ENCODE measurements at places on chromosomes 3 and 15.

DNA sequence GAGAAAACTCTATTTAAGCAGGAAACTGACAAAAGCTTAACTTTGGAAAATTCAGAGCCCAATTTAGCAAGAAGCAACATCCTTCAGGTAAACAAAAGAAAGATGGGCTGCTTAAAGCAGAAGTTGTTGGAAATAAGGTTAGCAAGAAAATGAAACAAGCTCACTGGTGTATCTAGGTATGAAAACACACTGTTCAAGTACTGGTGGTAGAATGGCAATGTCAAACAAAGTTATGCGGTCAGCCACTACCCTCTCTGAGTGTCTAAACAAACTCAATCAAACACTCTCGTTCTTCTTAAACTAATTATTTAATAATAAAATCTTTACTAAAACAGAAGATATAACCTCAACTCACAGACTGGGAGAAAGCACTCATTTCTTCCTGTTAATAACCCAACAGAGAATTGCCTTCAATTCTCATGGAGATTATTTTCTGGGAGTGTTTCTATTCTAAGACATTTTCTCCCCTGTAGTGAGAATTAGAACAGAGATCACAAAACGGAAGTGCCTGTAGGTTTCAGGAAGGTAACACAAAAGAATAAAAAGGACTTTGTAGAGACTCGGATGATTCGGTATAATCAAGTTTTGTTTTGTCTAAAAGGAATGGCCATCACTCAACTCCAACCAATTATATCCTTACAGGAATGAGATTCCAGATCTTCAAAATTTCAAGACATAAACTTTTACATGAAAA is 28.9 kb downstream of the PRICKLE2 start:
- DNase-seq: no peak

DNA sequence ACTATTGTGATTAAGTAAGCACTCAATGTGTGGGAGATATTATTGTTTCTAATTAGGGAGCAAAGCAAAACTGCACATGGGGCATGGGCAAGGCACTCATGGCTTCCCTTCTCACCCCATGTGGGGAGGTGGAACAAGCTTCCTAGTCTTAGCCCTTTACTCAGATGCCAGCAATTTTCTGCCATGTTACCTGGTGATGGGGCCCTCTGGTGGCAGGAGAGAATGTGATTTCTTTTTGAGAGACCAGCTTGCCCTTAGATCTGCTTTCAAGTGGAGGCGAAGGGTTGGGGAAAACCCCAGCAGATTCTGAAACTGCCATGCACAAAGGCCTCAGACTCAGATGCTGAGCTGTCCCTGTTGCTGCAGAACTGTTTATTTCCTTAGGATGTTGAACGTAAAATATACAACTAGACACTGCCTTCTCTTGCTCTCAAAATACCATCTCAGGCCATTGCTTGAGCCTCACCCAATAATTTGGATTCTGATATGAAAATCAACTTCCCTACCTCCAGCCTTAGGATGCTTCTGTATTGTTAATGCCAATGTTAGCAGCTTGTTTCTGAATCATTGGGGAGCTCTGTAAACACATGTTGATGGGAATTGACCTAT is 130.2 kb upstream of the TPRG1 start:
- peak; percentile 39 for DNase-seq

DNA sequence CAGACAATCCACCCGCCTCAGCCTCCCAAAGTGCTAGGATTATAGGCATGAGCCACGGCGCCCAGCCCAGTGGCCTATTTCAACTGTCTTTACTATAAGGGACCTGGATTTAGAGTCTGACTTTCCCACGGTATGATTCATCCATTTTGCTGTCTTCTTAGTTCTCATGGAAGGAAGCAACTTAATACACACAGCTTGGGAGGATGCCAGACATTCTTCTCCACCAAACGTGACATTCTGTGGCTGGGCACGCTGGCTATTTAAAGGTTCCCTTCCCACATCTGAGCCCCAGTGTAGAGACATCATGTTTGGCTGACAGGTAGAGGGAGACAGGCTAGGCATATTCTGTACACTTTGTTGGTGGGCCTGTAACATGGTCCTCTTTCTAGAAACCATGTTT is 26.2 kb downstream of the FAM43A start:
- DNase-seq: no peak

DNA sequence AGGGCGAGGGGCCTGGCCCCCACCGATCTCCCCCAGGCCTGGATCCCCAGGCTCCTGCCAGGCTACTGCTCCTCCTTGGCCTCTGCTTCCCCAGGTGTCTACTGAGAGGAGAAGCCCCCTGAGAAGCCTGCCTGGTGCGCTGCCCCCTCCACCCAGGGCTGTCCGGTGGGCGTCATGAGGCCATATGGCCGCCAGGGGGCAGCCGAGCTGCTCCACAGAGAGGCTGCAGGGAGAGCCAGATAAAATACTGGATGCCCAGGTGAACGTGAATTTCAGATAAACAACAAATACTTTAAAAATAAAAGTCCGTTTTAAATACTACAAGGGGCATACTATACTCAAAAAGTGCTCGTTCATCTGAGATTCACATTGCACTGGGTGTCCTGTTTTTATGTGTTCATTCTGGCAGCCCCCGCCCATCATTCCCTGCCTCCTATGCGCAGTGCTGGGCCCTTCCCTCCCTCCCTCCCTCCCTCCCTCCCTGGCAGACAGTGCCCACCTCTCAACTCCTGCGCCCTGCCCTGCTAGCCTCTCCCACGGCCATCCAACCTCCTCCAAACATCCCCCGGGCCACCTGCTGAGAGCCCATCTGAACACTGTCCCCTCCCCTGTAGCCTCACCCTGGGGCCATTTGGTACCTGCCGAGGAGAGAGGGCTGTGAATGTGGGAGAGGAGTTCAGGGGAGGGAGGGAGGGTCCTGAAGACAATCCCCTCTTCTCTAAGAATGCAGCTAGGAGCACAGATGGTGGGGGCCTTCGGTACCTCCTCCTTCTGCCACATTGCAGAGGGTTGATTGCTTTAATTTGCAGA is 29.6 kb downstream of the PSTPIP1 start:
- DNase-seq: peak; percentile 31

- DNase-seq: no peak
Measured at GRCh38 chr15:70488002-70488605, 275.3 kb downstream of the UACA start.

DNA sequence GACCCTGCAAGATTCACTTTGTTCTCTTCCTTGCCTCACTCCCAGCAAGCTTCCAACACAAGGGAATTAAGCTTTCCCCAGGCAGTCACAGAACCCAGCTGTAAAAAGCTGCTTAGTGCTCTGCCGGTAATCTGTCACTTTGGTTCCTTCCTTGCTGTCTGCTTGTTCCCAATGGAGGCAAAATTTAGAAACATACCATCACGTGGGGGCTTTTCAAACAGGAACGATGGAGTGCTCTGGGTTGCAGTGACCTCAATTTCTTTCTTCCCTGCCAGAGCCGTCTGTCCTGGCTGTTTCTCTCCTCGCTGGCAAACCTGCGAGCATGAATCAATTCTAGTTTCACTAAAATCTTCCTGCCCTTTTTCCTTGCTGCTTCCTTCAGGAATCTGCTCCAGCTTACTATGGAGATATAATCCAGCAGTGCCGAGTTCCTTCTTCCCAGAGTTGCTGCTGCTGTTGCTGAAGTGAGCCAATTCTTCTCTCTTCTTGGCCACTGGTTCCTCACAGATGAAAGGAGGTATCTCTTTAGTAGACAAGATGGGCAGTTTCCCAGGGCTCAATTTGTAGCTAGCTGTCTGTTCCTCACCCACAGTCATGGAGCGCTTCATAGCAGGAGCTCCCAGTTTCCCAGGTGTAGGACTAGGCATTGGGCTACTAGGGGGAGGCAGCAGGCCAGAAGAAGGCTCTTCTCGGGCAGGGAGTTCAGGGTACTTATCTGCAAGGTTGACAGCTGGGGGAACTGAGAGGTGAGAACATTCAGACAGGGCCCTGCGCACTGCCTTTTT is 88.1 kb downstream of the DHX30 start:
- DNase-seq: no peak

DNA sequence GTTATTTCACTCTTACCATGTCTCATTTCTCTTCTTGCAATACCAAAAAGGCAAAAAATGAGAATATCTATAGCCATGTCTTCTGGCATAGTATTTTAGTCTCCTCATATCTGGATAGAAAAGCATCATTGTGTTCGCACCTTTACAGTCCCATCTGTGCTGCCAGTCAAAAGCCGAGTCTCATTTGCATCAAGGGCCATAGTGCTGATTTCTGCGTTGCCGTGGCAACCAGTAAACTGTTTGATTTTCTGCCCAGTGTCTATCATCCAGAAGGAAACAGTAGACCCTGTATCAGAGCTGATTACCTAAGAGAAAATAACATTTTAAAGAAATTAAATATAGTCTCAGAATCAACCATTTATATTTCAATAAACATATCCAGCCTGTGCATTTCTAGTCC is 86.1 kb upstream of the SERPINI2 start:
- DNase-seq: no peak

GRCh38 chr3:2869905-2870304 is 240.3 kb downstream of the IL5RA start:
- DNase-seq: no peak

DNA sequence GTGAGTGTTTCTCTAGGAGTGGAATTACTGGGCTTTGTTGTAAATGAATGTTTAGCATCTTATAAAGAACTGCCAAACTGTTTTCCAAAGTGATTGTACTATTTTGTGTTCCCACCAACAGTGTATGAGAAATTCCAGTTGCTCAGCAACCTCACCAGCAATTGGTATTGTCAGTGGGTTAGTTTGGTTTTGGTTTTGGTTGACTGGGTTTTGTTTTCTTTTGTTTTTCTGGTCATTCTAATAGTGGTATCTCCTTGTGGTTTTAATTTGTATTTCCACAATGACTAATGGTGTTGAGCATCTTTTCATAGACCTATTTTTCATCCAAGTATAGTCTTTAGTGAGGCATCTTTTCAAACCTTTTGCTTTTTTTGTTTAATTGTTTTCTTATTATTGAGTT is 27.1 kb downstream of the FILIP1L start:
- no peak for DNase-seq

DNA sequence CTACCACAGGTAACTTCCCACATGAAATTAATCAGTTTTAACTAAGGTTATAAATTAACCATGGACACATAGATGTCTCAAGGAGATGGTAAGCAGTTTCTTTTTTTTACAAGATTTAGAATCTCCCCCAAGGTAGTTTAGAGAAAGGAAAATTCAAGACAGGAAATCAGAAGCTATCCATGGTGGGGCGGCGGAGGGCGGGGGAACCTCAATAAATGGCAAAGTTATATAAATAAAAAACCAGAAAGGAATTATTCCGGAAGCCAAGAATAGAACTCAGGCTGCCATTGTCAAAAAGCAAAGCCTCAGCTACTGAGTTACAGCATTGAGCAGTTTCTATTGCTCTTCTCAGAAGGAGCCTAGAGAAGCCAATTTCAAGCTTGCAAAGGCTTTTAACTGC is 172.1 kb upstream of the SMAD3 start:
- DNase-seq: no peak

DNA sequence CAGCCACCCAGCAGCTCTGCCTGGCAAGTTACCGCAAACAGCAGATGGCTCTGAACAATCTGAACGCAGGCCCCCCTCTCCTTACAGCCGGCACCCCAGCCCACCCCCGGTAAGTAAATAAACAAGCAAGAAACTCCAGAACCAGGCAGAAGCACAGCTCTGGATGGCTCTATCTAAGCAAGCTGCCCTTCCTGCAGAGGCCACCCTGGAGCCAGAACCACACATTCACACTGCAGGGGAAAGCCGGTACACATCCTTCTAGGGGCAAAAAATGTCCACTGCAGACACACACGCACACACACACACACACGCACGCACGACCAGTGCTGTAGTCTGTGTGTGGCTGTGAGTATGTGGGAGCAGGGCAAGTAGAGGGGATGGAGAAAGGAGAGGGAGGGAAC is 63.9 kb downstream of the ADCY5 start:
- DNase-seq: peak; percentile 85

DNA sequence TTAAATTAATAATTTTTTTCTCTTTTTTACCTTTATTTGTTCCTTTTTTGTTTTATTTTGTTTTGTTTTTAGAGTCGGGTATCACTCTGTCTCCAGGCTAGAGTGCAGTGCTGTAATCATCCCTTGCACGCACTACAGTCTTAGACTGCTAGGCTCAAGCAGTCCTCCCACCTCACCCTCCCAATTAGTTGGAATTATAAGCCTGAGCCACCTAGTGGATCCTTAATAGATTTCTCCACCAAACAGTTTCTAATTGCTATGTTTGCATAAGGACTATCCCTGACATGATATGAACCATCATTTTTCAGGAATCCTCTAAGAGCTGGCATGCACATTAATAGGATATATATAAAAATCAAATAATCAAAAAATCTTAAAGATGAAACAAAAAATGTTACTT is 993.2 kb downstream of the OTOL1 start:
- no peak for DNase-seq

DNA sequence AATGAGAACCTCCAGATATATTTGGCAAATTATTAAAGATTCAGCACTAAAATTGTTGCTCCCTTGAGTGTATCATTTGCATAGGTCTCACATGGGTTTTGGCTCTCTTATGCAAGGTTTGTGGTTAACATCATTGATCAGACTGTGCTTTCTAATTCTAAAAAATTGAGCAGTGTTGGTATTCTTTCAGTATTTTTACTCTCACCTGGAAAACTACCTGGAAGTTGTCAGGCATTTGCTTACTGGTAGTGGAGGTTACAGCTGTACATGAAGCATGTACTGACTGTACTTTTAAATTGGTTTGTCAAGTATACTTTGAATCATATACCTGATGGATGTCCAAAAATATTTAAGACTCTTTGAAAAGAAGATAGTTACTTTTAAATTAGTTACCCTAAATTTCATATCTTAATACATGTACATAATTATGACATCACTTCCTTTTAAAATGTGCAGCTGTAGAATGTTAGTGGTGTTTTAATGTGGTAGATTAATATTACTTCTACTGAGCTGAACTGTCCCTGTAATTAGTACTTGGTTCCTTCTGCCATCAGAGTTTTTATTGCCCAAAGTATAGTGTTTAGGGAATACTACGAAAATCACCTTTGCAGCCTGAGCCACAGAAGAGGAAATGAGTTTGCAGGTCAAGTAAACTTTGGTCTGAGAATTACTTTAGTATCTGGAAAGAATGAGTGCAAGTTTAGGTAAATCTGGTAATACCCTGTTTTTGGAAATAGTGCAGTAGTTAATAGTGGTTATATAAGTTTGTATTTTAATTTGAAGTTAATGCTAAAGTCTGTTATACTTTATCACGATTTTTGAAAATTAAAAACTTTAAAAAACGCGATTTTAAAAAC is 2.8 kb downstream of the CHD2 start:
- no peak for DNase-seq

DNA sequence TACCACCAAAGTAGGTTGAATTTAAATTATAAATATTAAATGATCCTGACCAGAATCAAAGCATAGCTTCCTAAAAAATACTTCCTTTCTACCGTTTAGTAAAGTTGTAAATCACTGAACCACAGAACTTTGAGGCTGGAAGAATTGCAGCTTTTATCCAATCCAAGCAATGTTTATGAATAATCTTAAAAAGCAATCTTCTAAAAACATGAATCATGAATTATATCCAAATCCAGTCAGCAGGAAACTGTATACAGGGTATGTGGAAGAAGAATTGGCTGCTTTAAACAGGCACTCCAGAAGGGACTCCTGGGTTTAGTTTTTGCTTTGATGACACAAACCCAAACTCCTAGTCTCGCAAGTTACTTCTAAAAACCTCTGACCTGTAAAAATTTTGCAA is 30.2 kb downstream of the HEG1 start:
- no peak for DNase-seq

GRCh38 chr15:32716915-32717425 is 834 bp upstream of the GREM1 start:
- no peak for DNase-seq
